ENCODE measurements at places on chromosomes 12 and 14.

DNA sequence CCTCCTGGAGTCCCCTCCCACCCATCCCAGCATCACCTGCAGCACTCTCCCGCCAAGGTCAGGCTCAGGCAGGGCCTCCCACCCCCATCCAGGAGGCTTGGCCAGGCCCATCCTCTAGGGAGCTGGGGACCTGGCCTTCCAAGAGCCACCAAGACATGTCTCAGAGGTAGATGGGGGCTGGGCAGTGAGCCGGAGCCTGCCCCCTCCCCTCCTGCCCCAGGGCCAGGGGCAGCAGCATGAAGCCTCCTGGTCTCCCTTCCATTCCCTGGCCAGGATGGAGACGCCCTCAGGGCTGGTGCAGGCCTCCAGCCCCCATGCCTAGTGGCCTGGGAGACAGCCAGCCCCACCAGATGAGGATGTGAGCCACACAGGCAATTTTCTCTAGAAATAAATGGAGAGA is 69.3 kb upstream of the C14orf180 start:
- DNase-seq = no peak

GRCh38 chr14:64725261-64725815 is 21.1 kb downstream of the PLEKHG3 start:
- no peak for DNase-seq

DNA sequence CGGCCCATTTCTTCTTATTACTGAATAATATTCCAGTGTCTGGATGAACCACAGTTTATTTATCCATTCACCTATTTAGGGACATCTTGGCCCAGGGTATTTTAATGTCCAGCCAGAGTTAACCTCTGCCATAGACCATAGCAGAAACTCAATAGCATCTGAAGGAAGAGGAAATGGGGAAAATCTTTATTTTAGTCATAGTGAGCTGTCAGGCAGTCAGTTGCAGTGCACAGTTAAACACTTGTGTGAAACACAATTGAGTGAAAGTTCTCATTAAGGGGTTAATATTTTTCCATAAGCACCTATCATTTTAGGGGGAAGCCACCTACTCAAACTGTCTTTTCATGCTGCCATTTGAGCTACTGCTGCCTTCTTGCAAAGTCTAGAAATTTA is 197.3 kb upstream of the PPFIA2 start:
- DNase-seq = no peak

DNA sequence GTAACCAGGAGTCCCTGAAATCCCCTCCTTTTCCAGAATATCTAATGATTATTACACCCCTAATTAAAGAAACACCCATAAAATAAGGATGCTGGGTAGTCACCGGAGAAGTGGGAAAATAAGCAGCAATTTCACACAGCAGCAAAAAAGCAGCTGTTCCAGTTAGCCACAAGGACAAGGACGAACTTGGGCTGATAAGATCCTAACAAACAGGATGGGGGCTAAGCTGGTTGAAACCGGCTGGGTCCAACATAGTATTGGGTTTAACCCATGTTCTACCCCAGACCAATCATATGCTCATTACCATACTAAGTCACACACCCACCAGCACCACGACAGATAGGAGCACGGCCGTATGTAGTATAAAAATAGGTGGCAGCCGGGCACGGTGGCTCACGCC is 100.7 kb downstream of the RPL10L start:
- no peak for DNase-seq

DNA sequence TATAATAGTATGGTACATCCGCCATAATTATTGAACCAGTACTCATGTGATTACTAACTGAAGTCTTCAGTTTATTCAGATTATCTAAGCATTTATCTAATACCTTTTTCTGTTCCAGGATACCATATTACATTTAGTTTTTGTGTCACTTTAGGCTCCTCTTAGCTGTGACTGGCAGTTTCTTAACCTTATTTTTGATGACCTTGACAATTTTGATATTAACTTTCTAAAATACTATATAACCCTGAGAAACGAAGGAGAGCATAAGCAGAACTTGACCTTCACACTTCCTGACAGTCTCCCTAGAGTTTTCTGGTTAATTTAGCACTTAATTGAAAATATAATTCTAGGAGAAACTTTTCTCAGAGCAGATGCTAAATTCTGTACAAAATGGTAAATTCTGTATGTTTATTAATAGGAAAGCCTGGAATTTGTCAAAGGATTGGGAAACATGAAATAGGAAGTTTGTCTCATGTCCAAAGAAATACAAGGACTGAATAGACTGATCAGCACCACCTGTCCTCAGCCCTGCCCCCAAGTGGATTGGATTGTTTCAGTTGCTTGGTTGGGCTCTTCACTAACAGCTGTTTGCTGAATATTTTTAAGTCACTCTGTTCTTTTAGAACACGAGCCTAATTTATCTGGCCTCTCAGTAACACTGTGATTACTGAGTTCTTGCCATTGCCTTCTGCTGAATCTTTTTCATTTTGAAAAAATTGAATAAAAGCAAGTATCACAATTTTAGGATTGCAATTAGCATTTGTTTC is 6.0 kb downstream of the BICDL1 start:
- DNase-seq = no peak

- no peak for DNase-seq
These were observed 234.9 kb downstream of the SUDS3 start for GRCh38 chr12:118611295-118611694.

GRCh38 chr12:12804011-12804410 is 9.1 kb upstream of the DDX47 start:
- peak; percentile 41 for DNase-seq

DNA sequence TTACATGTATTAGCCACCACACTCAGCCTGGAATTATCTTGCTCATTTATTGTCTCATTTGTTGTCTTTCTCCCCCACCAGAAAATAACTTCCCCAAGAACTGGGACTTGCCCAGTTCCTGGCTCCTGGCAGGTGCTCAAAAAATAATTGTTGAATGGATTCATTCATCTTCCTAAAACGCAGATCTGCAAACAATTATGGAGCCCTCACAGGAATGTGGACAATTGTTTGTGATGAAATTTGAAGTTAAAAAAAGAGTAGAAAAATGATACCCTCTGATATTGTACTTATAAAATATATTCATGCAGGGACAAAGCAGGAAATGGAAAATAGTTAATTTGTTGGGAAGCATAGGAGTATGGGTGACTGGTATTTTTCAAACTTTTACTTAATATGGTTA is 60.7 kb upstream of the MAP1LC3B2 start:
- no peak for DNase-seq

GRCh38 chr12:44833561-44833960 is 42.6 kb downstream of the NELL2 start:
- no peak for DNase-seq

DNA sequence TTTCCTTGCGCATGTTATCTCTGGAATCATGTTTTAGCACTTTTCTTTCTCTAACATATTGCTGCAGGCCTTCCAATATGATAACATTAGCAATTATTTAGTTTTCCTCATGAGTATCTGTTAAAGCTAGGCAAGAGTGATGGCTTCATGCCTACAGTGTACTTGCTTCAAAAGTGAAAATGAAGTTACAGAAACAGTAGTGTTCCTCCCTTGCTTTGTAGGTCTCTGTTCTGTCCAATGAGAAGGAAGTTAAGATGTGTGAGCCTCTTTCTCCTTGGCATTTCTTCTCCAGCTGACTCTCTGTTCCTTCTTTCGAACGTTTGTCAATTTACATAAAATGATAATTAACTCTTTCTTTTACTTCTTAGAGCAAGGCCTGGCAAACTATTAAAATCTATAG is 22.2 kb downstream of the LRRIQ1 start:
- no peak for DNase-seq

- DNase-seq = no peak
These were observed 25.5 kb downstream of the ZC2HC1C start for GRCh38 chr14:75094896-75095295.

GRCh38 chr12:29228474-29229157 is 79.5 kb downstream of the FAR2 start:
- no peak for DNase-seq

DNA sequence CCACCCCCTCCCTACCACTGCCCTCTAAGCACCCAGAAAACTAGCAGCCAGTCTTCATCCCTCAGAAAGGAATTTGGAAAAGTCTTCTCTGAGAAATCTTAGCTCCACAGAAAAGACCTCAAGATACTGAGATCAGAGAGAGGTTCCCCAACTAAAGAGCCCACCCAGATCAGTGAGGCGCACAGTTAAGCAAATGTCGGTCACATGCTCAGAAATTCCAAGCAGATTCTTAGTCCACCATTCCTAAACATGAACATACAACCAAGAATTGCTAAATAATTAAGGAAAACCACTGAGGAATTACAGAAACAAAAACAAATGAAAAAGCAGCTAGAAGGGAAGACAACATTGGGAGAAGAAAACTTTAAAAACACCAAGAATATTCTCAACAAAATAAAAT is 32.3 kb downstream of the MED13L start:
- no peak for DNase-seq

- no peak for DNase-seq
These were observed 262.7 kb upstream of the ALG10B start for GRCh38 chr12:38053655-38054464.

- DNase-seq = peak; percentile 83
These were observed 18.8 kb upstream of the NR4A1 start for GRCh38 chr12:52032446-52032803.

DNA sequence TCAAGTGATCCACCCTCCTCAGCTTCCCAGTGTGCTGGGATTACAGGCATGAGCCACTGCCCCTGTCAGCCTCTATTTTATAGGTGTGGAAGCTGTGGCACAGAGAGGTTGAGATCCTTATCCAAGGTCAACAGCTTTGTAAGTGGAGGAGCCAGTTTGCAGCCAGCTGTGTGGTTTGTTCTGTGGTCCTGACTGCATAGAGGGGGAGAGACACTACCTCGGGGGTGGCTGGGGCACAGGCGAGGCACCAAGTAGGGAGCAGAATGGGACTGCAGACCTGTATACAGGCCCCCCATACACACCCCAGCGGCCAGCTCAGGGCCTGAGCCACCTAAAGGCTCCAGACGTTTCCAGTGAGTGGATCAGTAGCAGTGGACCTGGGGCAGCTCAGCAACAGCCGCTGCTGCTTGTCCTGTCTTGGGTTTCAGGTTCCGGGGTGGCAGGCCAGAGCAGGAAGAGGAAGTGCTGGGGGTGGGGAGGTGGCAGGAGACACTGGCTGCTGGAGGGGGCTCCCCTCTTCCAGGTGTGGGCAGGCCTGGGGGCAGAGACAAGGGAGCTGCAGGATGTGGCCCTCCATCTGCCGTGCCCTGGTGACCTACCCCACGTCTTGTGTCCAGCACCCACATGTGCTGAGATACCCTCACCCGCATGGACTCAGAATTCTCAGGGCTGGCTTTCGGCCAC is 11.0 kb downstream of the ORAI1 start:
- no peak for DNase-seq

DNA sequence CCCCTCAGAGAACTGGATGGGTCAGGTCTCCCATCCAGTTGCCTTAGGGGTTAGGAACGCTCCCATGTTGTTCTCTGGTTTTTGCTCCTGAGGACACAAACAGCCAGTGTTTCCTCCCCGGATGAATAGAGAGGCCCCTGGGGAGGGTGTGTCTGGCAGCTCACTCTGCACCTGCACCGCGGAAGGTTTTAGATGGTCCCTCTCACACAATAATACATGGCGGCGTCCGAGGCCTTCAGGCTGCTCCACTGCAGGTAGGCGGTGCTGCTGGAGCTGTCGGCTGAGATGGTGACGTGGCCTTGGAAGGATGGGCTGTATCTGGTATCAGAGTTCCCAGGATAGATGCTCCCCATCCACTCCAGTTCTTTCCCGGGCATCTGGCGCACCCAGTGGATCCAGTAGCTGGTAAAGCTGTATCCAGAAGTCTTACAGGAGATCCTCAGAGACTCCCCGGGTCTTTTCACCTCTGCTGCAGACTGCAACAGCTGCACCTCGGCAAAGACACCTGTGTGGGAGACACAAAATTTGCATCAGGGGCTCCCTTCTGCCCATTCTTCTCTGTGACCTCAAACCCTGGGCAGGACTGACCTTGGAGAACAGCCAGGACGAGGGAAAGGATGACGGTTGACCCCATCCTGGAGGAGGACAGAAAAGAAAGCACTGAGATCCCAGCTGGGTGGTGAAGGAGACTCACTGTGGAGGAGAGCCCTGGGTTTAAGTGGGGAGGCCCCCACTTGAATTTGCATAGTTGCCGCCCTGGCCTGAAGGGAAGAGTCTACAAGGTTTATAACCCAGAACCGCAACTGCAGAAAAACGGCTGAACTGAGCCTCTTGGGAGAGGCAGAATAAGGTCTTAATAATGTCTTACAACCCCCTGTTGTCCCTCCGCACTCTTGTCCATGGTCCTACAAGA is 1324.8 kb downstream of the TMEM121 start:
- no peak for DNase-seq

GRCh38 chr12:57219993-57220754 is 3.6 kb downstream of the NXPH4 start:
- DNase-seq = no peak

DNA sequence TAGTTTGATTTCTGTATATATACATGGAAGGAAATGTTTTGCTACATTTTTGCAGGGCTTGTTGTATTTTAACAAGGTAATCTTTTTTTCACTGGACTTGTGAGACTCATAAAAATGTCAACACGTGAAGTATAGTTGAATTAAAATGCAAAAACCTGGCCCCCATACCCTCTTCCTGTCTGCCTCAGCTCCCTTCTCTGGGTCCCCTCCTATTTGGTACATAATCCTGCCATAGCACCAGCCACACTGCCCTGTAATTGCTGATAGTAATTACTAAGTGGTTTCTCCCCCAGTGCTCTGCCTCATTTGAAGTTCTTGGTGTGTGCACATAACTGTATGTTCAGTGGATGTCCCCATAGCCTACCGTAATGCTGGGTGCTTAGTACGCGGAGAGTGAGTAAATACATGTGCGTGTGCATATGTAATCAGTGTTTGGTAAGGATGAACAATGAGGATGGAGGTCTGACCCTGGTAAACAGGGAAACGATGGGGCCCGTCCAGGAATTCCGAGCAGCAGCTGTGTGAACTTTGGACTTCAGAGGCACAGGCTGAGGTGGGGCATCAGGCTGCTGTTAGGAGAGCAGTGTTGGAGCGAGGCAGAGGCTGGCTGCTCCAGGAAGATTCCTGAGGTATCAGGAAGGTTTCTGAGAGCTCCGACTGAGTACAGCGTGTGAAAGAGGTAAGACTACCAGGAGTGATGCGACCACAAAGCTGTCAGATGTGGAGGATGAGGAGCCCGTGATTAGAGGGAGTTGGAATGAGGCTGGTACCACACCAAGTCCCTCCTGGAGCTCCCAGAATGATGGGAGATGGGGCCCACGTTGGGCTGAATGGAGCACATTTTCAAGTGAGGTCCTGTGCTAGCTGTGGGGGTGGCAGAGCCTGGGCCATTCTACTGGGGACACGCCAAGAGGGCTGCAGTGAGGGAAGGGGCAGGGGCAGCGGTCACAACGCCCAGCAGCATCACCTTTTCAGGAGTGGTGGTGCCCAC is 106.8 kb downstream of the PELI2 start:
- DNase-seq = no peak

DNA sequence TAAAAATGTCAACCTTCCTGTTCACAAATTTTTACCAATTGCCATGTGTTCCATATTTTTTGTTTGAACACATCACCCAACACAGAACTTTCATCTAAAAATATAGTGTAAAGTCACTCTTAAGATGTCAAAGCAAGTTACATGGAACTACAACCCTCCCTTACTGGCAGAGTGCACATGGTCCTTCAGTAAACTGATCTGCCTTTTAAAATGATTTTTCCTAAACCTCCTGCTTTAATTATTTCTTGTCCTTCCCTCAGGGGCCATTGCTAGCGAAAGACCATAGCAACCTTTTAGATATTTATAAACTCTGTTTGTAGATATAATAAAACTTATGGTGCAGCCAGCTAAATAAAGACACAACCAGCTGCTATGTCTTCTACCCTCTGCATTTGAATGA is 255.2 kb upstream of the FAR2 start:
- no peak for DNase-seq
